ENCODE measurements at places on chromosomes 12 and 14.

DNA sequence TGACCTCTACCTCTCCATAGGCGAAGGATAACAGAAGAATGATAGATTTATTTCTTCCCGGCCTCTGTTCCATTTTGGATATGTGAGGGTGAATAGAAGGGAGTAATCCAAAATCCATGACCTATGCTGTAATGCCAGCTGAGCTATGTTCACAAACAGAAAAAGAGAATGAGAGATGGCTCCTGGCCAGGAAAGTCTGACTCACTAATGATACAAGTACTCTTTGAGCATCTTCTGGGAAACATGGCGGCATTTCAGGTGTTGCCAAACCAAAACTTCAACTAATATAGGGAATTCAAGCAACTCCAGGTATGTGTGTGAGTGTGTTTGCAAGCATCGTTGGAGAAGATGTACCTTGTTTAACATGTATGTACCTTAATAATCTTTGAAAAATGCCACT is 55.1 kb downstream of the MED13L start:
- DNase-seq = peak; percentile 73

DNA sequence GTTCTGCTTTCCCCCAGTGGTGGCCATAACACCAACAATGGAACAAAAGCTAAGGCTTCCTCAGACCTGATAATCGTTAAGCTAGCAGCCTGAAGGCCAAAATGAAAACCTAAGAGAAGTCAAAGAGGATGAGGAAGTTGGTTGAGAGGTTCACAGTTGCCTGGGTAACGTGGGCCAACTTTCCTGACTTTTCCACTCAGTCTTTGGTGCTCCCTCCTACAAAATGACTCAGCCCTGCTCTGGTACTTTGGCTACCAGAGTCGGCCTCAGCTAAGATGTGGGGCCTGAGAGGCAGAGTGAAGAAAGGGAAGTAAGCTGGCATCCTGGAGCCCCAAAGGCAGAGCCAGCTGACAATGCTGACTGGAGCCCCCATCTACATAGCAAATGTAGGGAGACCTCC is 14.9 kb upstream of the FKBP11 start:
- no peak for DNase-seq

GRCh38 chr12:1797991-1798640 is 22.2 kb upstream of the LRTM2 start:
- no peak for DNase-seq

GRCh38 chr14:33455654-33456345 is 495.1 kb downstream of the EGLN3 start:
- DNase-seq = peak; percentile 68

GRCh38 chr12:6632026-6632983 is 3.5 kb downstream of the LPAR5 start:
- no peak for DNase-seq

GRCh38 chr14:95193081-95193480 is 35.8 kb upstream of the DICER1 start:
- DNase-seq = no peak

DNA sequence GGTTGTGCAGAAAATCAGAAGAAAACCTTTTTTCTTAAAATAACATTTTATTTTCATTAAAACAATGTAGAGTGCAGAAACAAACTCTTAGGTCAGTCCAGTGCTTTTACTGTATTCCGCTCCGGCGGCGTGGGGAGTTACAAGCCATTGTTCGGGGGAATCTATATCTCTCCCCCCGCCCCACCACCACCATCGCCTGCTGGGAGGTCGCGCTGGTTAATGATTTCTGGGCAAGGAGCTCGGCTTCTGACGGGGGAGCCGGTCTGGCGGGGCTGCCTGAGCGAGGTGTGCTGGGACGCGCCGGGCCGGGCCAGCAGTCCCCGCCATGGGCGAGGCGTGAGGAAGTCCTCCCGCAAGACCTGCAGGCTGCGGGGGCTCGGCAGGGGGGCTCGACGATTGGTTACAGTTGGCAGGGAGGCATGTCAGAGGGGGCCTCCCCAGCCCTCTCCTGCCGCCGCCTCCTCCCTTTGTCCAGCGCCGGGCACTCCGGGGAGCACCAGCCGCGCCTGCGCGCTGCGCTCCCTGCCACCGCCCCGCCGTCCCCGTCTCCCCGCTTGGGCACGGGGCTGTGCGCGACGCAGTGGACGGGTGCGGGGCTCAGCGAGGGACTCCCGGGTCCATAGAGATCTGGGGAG is 1.0 kb upstream of the DUSP6 start:
- peak; percentile 57 for DNase-seq

GRCh38 chr12:122867691-122868461 is 28.0 kb downstream of the VPS37B start:
- no peak for DNase-seq

DNA sequence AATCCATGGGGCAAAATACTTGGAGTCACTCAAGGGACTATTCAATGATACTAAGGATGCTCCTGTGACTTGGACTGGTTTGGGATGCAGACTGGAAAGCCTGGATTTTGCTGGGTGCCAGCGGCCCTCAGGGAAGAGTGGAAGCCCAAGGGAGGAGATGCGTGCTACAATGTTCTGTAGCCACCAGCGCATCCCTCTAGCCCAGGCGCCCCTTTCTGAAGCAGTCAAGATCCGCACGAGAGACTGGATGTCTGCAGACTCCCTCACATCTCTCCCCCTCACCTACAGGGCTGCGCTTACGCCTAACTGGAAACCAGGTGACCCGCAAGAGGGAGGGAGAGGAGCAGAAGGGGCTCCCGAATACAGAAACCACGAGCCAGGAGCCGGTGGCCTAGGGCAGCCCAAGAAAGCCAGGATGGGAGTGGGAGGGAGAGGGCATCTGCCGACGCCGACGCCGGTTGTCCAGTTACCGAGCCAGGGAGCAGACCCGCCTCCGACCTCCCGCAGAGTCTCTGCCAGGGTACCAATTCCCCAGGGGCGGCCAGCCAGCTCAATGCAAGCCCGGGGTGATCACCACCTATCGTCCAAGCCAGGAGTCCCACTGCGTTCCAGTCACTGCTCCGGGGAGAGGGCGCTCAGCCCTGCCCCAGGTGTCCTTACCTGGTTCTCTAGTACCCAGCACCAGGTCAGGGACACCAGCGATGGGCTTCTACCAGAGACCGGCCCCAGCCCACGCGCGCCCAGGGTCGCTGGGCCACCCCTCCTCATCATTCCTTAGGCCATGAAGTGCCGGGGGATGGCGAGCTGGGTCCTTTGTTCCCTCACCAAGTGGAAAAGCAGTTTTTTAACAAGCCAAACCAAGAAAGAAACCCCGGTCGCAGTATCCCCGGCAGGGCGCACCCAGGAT is 1.2 kb downstream of the NTN4 start:
- no peak for DNase-seq

DNA sequence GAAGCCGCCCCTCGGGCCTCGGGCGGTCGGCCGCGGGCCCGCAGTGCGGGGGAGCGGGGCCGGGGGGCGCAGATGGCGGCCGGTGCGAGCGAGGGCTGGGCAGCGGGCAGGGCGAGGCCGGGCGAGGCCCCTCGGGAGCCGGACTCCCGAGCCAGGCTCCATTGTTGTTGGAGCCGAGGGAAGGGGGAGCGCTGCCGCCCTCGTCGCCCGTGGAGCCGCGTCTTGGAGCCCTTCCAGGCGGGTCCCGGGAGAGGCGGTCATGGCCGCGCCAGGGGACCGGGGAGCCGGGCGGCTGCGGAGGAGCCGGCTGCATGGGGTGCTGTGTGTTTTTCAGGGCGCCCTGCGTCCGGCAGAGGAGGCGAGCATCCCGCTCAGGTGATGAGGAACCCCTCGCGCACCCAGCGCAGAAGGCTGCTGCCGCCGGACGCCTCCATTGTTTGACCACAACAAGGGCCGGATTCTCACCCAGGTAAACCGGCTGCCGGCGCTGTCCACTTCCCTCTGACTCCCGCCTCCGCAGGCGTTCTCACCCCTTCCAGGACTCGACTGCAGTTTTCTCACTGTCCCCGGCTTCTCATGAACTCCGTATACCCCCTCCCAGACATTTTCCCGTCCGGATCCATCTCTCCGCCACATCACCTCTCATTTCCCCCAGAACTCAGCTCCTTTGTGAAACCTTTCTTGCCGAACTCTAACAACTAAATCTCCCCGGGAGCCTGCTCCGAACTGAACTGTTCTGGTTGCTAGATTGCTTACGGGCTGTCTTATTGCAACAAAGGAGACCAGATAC is 732 bp downstream of the ZNF664 start:
- DNase-seq = no peak

- DNase-seq = no peak
Observed at GRCh38 chr12:78611504-78611903, 253.1 kb upstream of the SYT1 start.

DNA sequence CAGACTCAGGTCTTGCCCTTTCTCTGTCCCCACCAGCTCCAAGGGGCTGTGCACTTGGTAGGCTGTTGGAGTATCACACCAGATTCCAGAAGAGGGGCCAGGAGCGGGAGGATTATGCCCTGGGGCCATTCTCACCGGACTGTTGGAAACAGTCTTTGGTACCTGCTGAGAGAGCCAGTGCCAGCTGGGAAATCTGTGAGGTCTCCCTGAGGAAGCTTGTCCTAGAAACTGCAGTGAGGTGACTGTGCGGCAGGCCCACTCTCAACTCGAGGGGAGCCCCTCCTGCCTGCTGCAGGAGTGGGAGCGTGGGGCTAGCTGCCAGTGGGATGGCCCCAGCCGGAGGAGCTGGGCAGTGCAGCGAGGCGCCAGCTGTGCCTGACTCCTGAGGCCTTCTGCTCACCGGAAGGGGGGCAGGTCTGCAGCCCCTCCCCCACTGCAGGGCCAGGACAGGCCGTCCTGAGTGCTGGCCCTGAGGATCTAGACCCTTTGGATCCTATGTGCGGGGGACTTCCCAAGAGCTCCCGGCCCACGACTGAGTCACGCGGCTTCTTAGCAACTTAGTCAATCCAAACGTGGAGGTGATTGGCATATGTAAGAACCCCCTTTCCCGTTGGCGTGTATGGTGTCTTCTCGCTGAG is 295.2 kb downstream of the CACNA1C start:
- DNase-seq = no peak

Data from skin of body (tissue), 3 donors.